Spinal cord (tissue), 10 donors: ENCODE measurements at places on chromosomes 11 and 22.

- H3K27ac ChIP-seq, result no peak overlapping the region
- H3K4me1 ChIP-seq, result peaks cover 48% of the 10 kb centered on the region
- no peaks in the 10 kb centered on the region for H3K27me3 ChIP-seq
- H3K4me3 ChIP-seq, result no peak overlapping the region
Observed at GRCh38 chr22:41968601-41969000, 642 bp upstream of the SEPTIN3 start.

- peak; percentile 74 for DNase-seq
- no peak overlapping the region for H3K4me3 ChIP-seq
- no peaks in the 10 kb centered on the region for H3K4me1 ChIP-seq
Observed at GRCh38 chr11:6703247-6704063, 20.3 kb upstream of the MRPL17 start.

DNA sequence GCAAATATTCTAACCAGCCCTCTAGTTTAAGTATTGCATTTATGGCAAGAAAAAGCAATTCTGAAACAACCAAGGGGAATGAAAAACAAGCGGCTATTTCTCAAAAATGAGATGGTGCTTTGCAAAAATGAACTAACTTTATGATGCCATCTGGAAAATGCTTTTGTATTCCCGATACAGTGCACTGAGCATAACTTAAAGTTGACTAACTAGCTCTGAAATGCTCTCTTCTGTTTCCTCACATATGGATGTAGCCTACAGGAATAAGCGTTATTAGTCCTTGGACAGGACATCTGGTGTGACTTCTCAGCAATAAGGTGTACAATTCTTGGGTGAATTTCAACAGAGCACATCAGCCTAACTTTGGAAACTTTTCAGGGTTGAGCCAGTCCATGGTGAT, 228.2 kb upstream of the DDI1 start:
- H3K27ac ChIP-seq, result no peak overlapping the region
- H3K4me1 ChIP-seq, result no peaks in the 10 kb centered on the region
- no peak overlapping the region for H3K4me3 ChIP-seq
- no peaks in the 10 kb centered on the region for H3K27me3 ChIP-seq

- peaks cover 63% of the 10 kb centered on the region for H3K4me1 ChIP-seq
- no peak overlapping the region for H3K27ac ChIP-seq
- peaks cover 17% of the 10 kb centered on the region for H3K36me3 ChIP-seq
Observed at GRCh38 chr11:75476739-75477613, 44.0 kb upstream of the KLHL35 start.

GRCh38 chr11:124760205-124760652, 1.9 kb downstream of the ESAM start:
- H3K27me3 ChIP-seq, result peaks cover 75% of the 10 kb centered on the region
- H3K36me3 ChIP-seq, result no peaks in the 10 kb centered on the region
- H3K4me3 ChIP-seq, result peak overlapping the region; percentile 22
- H3K4me1 ChIP-seq, result peaks cover 45% of the 10 kb centered on the region
- DNase-seq, result no peak
